ENCODE measurements at places on chromosomes 11 and 22.

- no peak for DNase-seq
Measured at GRCh38 chr22:28442711-28443525, 236.7 kb downstream of the TTC28 start.

DNA sequence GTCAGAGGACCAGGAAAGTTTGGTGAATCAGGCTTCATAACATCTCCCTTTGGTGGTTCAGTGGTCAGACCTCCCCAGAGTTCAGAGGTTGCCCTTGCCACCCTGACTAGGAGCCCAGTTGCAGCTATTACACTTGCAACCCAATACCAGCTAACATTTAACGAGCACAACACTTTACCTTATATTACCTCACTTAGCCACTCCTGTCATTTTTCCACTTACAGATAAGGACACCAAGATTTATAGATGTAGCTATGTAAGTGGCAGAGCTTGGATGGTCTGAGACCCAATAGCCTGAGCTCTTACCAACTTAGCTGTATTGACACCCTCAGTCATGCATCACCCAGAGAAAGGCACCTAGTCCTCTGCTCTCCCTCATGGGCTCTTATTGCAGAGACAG, 234.7 kb downstream of the INSC start:
- DNase-seq = no peak

GRCh38 chr11:47389577-47390421, 11.5 kb upstream of the SPI1 start:
- DNase-seq = no peak

DNA sequence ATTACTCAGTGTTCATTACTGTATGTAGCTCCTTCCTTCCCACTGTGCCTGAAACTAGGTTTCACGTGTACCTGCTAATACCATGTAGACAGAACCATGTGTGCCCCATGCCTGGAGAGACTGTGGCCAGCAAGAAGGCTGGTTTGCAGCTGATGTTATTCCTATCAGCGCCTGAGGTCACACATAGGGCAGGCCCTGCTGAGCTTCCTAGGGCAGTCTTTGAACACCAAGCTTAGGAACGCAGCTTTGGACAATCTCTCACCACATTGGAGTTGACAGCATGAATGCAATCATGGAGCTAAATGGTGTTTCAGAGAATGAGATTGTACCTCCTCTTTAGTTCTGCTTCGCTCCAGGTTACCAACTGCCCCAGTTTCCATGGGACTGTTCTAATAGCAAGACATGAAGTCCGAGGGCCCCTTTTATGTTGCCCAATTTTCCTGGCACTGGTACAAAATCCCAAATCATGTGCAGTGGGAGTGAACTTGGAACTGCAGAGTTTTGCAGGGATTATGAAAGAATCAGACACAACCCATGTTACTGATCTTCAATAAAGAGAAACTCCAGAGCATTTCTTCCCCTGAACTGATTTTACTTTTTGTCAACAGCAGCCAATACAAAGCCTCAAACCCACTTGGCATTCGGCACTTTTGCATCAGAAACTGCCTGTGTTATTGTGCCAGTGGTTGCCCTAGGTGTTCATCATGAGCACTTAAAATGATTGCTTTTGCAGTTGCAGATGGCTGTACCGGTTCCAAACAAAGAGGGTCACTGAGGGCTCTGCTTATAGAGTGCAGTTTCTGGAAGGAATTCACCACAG, 154.2 kb upstream of the TTC12 start:
- DNase-seq = no peak

GRCh38 chr11:34613015-34613414, 7.9 kb upstream of the EHF start:
- DNase-seq = no peak

- DNase-seq = no peak
Measured at GRCh38 chr11:107696140-107696539, 15.7 kb downstream of the SLN start.

DNA sequence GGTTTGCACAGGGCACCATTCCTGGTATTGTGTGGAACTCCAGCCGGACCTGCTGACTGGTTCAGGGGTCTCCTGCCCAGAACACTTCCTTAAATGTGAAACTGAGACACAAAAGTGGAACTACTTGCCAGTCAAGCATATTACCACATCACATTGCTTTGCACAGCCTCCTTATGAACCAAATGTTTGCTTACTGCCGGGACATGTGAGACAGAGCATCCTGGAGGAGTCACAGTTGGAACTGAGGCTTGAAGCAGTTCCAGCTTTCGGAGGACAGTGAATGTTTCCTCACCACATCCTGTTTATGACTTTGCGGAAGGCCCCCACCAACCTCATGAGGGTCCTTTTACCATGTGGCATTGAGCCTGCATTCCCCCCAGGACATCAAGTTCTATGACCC, 105.8 kb upstream of the ARHGAP42 start:
- DNase-seq = no peak
